ENCODE measurements at places on chromosomes 7 and 10. TPM values are rescaled to one million over a fixed set of nuclear protein-coding genes. Genes with fewer than 3 reads are reported as not detected.

Gene NUTM2D
- total RNA-seq: 9.0 TPM

Gene DPYSL4
- 0.60 TPM for total RNA-seq

Gene SAP25
- total RNA-seq: 9.8 TPM

Gene NME8
- 0.44 TPM for total RNA-seq

Gene FGFR2
- 59.4 TPM for total RNA-seq

Gene CYP2C19
- 0.28 TPM for total RNA-seq

Gene SLC25A13
- 32.1 TPM for total RNA-seq

Gene VGF
- total RNA-seq: 0.38 TPM

GRCh38 chr10:13844651-13845050 lies 257.9 kb downstream of the PRPF18 start:
- H3K36me3 ChIP-seq: no peaks in the 10 kb centered on the region
- H3K4me1 ChIP-seq: peaks cover 8% of the 10 kb centered on the region
- no peak for DNase-seq
- H3K27ac ChIP-seq: no peak overlapping the region

DNA sequence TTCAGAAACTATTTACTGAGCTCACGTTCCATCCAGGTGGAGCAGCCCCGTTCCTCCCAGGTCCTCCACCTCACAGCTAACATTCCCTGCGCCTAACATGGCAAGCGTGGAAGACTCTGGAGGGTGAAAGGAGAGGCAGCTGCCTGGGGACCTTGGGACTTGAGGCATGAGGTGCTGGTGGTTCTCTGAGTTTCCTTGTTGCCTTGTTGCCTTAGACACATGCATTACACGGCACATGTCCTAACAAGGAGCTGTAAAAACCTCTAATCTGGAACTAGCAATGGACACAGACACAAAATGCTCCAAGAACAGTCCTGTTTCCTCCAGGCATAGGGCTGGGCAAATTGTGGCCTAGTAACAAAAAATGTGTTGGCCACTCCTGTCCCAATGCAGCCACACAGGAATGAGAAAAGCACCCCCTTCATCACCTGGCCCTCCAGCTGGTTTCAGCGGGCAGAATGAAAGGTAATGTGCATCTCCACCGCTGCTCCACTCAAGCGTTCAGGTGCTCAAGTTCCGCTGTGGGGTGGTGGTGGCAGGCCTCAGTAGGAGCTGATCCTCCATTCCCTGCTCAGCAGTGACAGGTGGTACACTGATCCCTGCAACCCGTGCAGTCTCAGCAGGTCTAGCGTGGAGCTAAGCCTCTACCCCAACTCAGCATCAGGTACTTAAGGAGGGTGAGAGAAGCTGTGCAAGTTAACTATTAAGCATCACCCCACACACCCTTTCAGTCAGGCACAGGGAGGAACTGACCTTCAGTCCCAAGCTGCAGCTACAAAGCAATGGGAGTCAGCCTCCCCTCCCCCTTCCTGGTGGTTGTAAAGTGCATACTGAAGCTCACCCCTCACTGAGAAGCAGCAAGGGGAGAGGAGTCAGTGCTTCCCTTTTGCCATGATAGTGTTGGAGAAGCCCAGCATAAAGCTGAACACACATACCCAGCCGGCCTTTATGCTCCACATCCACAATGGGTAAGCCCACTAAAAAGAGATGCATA lies 382.8 kb downstream of the SDK1 start:
- no peaks in the 10 kb centered on the region for H3K27me3 ChIP-seq
- H3K36me3 ChIP-seq: no peaks in the 10 kb centered on the region
- peaks cover 2% of the 10 kb centered on the region for H3K4me1 ChIP-seq
- no peak overlapping the region for H3K27ac ChIP-seq
- peak; percentile 54 for DNase-seq
- no peak overlapping the region for H3K4me3 ChIP-seq

DNA sequence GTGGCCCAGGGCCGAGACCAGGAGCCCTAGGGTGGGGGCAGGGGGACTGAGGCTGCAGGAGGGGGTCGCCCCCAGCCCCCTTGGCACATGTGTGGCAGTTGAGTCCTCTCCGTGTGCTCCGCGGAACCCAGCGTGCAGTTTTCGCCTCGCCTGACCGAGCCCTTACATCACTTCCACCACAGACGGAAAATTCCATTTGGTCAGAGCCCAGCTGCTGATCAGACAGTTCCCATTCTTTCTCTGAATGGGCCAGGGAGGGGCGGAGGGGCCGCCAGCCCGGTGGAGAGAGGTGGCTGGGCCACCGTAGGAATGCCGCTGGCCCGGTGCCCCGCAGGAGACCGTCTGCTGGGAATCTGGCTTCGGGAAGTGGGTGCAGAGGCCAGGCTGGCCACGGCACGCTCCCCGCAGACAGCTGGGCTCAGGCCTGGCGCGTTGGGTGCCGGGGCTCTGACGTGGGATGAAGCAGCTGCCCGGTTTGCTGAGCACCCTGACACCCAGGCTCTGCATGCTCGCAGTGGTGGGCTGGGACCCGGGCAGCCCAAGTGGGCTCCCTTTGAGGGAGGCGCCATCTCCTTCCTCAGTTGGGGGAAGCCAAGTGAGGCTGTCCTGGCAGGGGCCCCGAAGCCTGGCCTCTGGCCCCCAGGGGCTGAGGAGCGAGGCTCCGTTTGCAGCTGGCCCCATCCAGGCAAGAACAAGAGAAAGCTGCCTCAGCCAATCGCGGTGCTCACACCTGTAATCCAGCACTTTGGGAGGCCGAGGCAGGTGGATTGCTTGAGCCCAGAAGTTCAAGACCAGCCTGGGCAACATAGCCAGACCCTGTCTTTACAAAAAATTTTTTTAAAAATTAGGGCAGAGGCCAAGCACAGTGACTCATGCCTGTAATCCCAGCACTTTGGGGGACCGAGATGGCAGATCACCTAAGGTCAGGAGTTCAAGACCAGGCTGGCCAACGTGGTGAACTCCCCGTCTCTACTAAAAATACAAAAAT lies 9.9 kb downstream of the TTYH3 start:
- no peaks in the 10 kb centered on the region for H3K36me3 ChIP-seq
- H3K4me1 ChIP-seq: peaks cover 17% of the 10 kb centered on the region
- H3K27me3 ChIP-seq: no peaks in the 10 kb centered on the region

DNA sequence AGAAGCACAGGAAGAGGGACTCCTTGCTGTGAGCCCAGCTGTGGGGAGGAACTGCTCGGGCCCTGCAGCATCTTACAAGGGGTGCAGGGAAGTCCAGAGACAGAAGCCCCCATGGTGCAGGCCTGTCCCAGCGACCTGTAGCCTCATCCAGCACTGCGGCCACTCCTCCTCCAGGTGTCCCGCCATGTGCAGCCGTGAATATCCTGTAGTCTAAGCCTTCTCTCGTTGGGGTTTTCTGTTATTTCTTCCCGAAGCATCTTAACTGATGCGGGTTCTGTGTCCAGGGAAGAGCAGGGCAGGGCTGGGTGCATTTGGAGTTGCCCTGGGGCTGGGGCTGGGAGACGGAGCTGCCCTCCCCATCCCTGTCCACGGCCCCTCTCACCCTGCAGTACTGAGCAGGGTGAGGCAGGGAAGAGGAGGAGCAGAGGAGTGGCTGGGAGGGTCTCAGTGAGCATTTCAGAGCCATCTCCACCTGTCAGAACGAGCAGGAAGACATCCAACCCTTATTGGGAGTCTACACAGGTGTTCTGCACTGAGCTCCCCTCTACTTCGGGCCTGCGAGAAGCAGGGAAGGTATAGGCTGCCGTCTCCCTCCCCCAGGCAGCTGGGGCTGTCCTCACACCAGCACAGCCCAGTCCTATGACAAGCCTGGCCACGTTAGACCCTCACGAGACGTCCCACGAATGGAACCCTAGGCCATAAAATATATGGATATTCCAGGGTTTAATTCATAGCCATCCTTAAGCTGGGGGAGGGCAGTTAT lies 494.5 kb downstream of the DNAJB6 start:
- H3K4me3 ChIP-seq: no peak overlapping the region
- no peaks in the 10 kb centered on the region for H3K36me3 ChIP-seq
- no peak overlapping the region for H3K27ac ChIP-seq
- no peaks in the 10 kb centered on the region for H3K4me1 ChIP-seq
- no peak for DNase-seq
- no peaks in the 10 kb centered on the region for H3K27me3 ChIP-seq

DNA sequence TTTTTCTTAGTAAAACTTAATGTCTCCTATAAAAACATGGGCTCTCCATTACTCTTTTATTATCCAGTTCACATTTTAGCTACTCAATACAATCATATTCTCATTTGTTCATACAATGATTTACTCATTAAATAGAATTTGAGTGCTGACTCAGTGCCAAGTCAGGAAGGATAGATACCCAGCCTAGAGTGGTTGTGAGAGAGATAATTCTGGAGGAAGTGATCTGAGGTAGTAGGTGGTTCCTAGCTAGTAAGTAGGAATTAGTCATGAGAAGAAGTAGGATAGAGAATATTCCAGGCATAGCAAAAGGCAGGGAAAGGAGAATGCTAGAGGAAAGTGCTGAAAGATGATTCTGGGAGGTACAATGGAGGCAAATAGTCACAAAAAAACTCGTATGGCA lies 133.5 kb upstream of the MBL2 start:
- H3K27me3 ChIP-seq: no peaks in the 10 kb centered on the region
- no peaks in the 10 kb centered on the region for H3K36me3 ChIP-seq
- no peak for DNase-seq
- H3K4me3 ChIP-seq: no peak overlapping the region
- no peak overlapping the region for H3K27ac ChIP-seq

DNA sequence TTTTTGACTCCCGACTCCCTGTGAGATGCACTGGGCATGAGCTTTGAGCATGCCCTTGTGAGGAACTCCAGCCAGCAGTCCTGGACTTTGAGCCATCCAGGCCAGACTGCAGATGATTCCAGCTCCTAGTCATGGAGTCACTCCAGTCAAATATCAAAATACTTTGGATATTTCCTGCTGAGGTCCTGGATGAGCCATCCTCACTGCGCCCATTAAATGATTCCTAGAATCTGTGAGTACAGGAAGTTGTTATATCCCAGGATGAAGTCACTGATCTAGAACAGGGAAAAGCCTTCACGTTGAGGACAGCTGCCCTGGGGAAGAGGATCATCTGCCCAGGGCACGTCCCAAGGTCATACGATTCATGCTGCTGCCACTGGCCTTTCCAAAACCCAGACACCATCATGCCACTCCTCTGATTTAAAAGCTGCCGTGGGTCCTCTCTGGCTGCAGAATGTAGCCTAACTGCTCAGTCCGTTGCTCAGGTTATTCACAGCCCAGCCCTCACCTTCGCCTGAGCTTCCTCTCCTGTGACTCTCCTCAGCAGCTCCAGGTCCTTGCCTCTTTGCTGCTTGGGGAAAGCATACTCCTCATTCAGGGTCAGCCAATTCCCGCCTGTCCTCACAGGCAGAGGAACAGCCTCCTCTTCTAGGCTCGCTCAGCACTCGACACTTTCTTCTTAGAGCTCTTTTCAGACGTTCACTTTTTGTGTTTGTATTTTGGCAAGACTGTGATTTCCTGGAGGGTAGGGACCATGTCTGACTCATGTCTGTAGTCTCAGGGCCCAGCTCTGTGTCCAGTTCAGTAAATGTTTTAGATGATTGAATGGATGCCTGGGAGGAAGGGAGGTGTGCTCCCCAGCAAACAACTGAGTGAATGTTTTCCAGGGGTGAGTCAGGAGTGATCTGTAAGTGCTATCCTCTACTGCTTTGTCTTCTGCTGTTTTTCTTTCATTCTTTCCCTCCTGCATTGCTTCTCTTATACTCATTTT lies 157.8 kb downstream of the SNX10 start:
- no peaks in the 10 kb centered on the region for H3K27me3 ChIP-seq
- H3K4me3 ChIP-seq: no peak overlapping the region
- H3K36me3 ChIP-seq: no peaks in the 10 kb centered on the region
- no peak for DNase-seq
- no peaks in the 10 kb centered on the region for H3K4me1 ChIP-seq

GRCh38 chr10:8489823-8490222 lies 435.3 kb downstream of the GATA3 start:
- no peak overlapping the region for H3K27ac ChIP-seq
- no peaks in the 10 kb centered on the region for H3K4me1 ChIP-seq
- DNase-seq: no peak
- no peak overlapping the region for H3K4me3 ChIP-seq
- no peaks in the 10 kb centered on the region for H3K36me3 ChIP-seq

DNA sequence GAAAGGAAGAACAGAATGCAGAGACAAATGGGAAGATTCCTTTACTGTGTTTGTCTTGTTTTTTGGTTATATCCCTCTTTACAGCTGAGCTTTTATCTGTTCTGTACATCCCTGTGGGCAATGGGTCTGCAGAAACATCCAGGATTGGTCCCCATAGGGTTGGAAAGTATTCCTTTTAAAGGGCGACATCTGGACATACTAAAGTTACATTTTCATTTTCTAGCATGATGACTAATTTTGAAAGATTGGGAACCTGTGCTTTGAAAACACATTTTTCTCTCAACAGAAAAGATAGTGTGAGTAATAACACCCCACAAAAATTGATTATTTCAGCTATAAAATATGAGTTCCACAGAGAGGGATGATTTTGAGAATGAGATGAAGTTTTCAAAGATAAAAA lies 435.8 kb downstream of the GPAM start:
- DNase-seq: no peak
- H3K27me3 ChIP-seq: no peaks in the 10 kb centered on the region
- H3K4me3 ChIP-seq: no peak overlapping the region

DNA sequence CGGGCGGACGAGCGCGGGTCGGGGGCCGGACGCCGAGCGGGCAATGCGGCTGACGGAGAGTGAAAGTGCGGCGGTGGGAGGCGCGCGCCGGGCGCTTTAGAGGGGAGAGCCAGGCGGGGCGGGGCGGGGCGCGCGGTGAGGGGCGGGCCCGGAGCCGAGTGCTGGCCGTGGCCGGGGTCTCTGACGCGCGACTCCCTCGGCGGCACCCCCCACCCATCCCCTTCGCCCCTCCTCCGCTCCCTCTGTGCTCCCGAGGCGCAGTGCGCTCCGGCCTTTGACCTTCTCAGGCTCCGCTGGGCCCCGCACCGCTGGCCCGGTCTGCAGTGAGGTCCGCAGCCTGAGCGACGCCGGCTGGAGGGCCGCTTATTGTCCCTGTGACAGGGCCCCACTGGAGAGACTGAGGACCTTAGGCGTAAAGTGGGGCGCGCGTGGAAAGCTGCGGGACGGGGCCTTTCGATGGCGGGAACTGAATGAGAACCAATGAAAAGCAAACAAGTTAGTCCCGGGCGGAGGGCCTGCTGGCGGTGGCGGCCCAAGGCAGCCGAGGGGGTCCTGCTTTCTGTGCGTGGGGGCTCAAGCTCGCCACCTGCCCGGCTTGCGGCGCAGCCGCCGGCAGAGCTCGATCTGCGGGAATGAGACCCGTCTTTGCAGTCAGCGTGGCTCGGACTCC lies at the start of gene CXCL12:
Gene CXCL12 (minus strand): TSS at position 72 of the 670 bp plus-strand sequence. CDS start 92 bp downstream, outside the sequence.
- peak within 1 kb of the TSS; percentile 64 for H3K4me3 ChIP-seq
- peak; percentile 79 for DNase-seq
- H3K27ac ChIP-seq: peak within 1 kb of the TSS; percentile 71
- H3K36me3 ChIP-seq: no peaks in the 10 kb centered on the region
- H3K4me1 ChIP-seq: no peaks in the 10 kb centered on the region

- DNase-seq: no peak
- H3K27me3 ChIP-seq: no peaks in the 10 kb centered on the region
- no peaks in the 10 kb centered on the region for H3K4me1 ChIP-seq
Observed at GRCh38 chr7:132904209-132904608, 177.7 kb downstream of the CHCHD3 start.

GRCh38 chr10:66980246-66980815 lies 54.5 kb downstream of the LRRTM3 start:
- H3K36me3 ChIP-seq: no peaks in the 10 kb centered on the region
- no peak for DNase-seq
- H3K4me1 ChIP-seq: no peaks in the 10 kb centered on the region
- H3K4me3 ChIP-seq: no peak overlapping the region
- H3K27ac ChIP-seq: no peak overlapping the region
- H3K27me3 ChIP-seq: no peaks in the 10 kb centered on the region

Measured in kidney (tissue), 22 donors.